ENCODE measurements at places on chromosomes 2 and 18.

- no peak for DNase-seq
Measured at GRCh38 chr2:15049096-15049993, 416.8 kb downstream of the LRATD1 start.

DNA sequence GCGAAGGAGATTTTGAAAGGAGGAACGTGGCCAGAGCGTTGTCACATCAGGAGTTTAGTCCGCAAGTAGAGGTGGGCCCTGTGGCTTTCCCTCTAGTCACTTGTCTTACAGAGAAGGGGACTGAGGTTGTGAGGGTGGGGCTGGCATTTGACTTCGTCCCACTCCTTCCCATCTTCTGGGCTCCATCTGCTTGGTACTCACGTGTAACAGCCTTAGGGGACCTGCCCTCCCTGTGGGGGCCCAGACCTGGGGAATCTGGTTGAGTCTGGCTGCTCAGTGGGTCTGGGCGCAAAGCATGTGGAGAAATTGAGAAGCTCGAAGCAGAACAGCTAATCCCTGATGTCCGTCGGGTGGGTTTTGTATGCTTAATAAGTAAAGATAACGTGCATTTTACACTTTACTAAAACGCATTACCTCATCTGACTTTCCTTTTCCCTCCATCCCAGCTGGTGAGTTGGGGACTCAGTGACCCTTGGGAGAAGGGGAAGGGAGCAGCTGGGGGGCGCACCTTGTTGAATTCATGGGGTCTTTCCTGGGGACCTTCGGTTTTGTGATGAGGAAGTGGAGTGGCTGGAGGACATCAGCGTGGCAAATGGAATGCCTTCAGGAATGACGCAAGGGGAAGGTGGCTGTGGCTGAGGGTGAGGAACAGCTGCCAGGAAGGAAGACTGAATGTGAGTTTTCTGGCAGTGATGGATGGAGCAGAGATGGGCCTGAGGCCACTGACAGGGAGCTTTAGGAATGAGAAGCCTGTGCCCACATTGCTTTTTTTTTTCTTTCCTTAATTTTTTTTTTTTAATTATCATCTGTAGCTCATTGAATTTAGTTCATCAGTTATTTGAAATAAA lies 44.8 kb downstream of the ASAP2 start:
- no peak for DNase-seq

- peak; percentile 49 for DNase-seq
Measured at GRCh38 chr2:207164006-207164831, 1.5 kb downstream of the KLF7 start.

DNA sequence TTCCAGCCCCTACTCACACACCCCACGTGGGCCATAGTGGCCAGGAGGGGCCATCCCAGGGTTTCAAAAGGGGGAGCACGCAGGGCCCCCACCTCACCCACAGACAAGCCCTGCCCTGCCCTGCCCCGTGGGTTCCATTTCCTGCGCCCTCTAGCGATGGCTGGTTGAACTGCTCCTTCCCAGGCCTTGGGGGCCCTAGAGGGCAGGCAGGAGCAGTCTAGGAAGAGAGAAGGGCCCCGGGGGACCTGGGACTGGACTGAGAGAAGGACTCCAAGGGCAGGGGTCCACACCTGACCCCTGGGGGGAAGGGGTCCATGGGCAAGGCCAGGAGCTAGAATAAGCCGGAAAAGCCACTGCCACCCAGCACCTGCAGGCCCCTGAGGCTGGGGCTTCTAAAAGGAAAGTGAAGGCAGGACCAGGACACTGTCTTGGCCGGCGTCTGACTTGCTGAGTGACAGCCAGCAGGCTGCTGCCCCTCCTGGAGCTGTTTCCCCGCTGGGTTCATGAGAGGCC lies 10.1 kb downstream of the CYP26B1 start:
- peak; percentile 39 for DNase-seq

DNA sequence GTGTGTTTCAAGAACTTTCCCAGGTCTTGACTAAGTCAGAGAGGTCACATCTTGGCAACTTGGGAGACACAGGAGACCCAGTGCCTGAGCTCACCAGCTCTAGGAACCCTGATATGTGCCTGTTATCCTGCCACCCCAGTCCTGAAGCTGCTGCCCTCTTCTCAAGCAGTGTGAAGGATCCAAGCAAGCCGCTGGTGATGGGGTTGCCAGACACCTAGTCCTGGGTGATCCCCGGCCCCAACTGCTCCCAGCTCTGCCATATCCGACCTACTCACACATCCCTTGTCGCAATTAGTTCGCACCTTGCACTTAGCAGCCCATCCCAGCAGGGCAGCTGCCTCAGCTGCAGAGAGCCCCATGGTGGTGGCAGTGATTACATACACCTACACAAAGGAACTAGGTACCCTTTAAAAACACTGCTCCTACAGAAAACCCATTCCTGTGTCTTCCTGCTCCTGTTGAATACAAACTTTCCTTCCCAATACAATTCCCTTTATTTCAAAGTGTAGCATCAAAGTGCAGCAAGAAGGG lies 247.2 kb upstream of the RAB12 start:
- DNase-seq, result no peak

GRCh38 chr2:205858881-205859441 lies 176.7 kb downstream of the NRP2 start:
- DNase-seq, result no peak

- no peak for DNase-seq
Measured at GRCh38 chr2:105834931-105835330, 90.2 kb downstream of the NCK2 start.

DNA sequence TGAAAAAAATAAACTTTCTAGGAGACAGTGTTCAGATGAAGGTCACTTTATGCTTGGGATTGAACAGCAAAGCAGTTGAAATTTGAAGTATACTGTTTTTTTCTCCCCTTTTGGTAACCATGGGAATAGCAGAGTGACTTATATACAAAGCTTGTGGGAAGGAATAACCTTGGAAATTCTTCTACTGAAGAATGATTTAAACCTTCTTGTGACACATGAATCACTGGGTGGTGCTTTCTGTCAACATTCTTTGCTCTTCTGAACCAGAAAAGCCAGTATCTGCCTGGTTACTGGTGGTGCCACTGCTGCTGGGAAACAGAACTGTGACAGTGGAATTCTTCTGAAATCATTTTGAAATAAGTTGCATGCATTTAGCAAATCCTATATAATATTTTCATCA lies 39.4 kb upstream of the RND3 start:
- DNase-seq, result no peak

- DNase-seq, result no peak
Measured at GRCh38 chr18:39946623-39947061, 2008.4 kb upstream of the PIK3C3 start.

DNA sequence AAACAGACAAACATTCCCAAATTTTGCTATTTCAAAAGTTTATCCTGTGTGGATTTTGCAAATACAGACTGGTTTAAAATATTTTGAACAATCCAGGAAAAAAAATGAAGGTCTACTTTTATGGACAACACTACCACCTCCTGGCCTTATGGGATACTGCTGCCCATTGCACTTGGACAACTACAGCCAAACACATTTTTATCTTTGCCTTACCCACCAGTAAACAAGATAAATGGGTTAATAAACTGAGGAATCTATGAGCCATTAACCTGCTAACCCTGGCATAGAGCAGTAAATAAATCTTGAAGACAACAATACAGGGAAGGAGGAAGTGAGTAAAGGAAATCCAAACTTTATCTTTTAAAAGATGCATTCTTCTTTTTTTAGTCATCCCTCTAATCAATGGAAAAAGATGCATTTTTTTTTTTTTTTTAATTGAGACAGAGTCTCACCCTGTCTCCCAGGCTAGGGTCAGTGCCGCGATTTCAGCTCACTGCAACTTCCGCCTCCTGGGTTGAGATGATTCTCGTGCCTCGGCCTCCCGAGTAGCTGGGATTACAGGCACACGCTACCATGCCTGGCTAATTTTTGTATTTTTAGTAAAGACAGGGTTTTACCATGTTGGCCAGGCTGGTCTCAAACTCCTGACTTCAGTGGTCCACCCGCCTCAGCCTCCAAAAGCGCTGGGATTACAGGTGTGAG lies 2.1 kb upstream of the SPIRE1 start:
- no peak for DNase-seq

- DNase-seq, result no peak
Measured at GRCh38 chr2:194700726-194701125, 956.3 kb upstream of the SLC39A10 start.

- no peak for DNase-seq
Measured at GRCh38 chr2:103529798-103530502, 768.1 kb downstream of the TMEM182 start.

GRCh38 chr2:145524303-145524702 lies 1004.4 kb upstream of the ZEB2 start:
- no peak for DNase-seq

GRCh38 chr2:102143450-102143985 lies 972 bp downstream of the IL1R1 start:
- no peak for DNase-seq

DNA sequence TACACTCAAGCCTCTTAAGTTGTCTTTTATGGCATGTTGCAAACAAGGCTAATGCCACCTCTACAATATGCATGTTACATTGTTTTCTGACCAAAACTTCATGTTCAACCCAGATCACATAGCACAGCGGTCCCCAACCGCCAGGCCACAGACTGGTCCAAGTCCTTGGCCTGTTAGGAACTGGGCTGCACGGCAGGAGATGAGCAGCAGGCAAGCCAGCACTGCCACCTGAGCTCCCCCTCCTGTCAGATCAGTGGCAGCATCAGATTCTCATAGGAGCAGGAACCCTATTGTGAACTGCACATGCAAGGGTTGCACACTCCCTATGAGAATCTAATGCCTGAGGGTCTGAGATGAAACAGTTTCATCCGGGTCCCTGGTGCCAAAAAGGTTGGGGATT lies 324.8 kb upstream of the CHAC2 start:
- DNase-seq, result no peak

DNA sequence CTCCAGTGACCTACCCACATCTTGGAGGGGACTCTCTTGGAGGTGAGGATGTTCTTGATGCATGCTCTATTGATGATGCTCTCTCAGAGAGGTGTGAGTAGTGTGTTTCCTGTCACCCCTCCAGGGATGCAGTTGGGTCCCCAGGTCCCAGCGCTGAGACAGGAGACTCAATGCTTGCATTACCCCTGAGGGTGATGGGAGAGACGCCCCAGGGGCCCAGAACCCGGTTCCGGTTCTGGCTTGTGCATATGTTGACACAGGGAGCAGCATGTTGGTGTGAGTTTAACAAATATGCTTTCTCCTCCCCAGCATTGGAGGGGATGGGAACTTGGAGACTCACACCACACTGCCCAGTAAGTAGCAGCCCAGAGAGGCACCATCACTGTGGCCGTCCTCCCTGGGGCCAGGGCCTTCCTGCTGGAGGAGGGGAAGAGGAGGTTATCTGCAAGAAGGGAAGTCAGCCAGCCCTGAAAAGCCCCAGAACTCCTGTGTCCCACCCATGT lies 124.5 kb downstream of the PLB1 start:
- no peak for DNase-seq

DNA sequence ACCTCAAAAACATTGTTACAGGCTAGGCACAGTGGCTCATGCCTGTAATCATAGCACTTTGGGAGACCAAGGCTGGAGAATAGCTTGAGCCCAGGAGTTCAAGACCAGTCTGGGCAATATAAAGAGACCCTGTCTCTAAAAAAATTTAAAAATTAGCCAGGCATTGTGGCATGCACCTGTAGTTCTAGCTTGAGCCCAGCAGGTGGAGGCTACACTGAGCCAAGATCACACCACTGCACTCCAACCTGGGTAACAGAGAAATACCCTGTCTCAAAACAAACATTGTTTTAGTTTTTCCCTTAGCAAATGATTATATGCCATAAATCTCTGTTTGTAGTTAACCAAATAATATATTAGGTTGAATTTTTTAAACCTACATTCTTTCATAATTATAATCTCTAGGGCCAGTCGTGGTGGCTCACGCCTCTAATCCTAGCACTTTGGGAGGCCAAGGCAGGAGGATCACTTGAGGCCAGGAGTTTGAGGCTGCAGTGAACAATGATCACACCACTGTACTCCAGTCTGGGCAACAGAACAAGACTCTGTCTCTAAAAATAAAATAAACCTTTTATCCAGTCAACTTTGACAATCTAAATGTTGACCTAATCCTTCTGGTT lies 13.3 kb upstream of the CYP20A1 start:
- DNase-seq, result no peak

- DNase-seq, result no peak
Measured at GRCh38 chr2:24276349-24276899, 83.9 kb downstream of the ITSN2 start.

All from gastrocnemius medialis (tissue), 4 donors.